ENCODE measurements at places on chromosomes 5 and 9. TPM values are rescaled to one million over a fixed set of nuclear protein-coding genes. Genes with fewer than 3 reads are reported as not detected.

Gene MYORG
- total RNA-seq: 30.0 TPM

Gene SPINK13
- not detected for total RNA-seq

GRCh38 chr9:108336575-108336974, 519.2 kb downstream of the ACTL7B start:
- no peak for DNase-seq

DNA sequence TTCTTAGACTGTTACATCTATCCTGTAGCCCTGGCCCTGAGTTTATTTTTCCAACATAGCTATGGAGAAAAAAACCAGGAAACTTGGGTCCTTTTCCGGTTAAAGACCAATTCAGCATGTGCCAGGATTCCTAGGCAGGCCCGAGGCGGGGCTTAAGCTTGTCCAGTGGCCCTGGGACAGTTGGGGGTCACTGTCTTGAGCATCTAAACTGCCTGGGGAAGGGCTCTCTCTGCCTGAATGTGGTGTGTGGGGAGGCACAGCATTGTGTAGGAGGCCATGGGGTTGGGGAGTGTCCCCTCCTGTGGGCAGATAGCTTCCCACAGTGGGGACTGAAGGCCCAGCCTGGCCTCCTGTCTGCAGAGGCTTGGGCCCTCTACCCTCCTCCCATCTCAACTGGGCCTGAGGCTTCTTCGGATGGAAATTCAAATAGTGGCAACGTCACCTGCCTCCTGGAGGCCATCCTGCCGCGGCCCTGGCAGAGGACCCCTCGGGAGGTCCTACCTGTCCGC, 88.8 kb downstream of the PHF2 start:
- no peak for DNase-seq

GRCh38 chr9:72657023-72657422, 135.6 kb downstream of the TMC1 start:
- no peak for DNase-seq

- peak; percentile 29 for DNase-seq
Observed at GRCh38 chr9:15485836-15486666, 24.7 kb downstream of the PSIP1 start.

GRCh38 chr9:74499111-74499601, 2.0 kb downstream of the RORB start:
- peak; percentile 5 for DNase-seq

Measured in hepatocyte (in vitro differentiated cells).